ENCODE measurements at places on chromosomes 5 and 9.

DNA sequence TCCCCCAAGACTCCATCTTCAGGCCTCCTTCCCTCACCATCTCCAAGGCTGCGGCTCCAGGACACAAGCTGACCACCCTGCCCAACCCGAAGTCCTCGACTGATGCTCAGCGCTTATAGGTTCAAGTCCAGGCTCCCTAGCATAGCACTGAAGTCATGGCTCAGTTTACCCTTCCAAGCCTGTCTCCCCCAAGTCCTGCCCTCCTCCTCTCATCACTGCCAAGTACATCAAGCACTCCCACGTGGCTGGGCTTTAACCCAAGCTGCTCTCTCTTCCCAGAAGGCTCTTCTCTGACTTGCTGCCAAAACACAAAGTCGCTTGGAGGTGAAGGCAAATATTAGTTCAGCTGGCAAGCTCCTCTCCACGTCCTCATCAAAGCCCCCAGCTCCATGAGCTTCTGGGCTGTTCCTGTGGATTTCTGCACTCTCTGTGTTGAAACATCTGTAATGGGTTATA, 22.1 kb upstream of the MARCHF6 start:
- DNase-seq = no peak

GRCh38 chr5:82356808-82357671, 78.9 kb upstream of the RPS23 start:
- peak; percentile 33 for DNase-seq

GRCh38 chr9:132348676-132349075, 6.1 kb downstream of the SETX start:
- DNase-seq = no peak

DNA sequence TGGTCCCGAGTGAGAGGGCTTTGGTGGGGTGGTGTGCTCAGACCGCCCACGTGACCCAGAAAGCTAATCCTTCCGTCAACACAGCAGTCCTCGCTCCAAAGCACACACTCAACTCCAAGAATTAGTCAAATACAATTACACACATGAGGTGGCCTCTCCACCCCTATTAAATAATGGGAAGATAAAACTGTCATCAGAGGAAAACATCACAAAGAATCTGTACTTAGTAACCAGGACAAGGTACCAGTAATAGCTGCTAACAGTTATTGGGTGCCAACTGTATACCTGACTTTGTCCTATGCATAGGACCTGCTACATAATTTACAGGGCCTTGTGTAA, 222.8 kb downstream of the HSPA4 start:
- no peak for DNase-seq

DNA sequence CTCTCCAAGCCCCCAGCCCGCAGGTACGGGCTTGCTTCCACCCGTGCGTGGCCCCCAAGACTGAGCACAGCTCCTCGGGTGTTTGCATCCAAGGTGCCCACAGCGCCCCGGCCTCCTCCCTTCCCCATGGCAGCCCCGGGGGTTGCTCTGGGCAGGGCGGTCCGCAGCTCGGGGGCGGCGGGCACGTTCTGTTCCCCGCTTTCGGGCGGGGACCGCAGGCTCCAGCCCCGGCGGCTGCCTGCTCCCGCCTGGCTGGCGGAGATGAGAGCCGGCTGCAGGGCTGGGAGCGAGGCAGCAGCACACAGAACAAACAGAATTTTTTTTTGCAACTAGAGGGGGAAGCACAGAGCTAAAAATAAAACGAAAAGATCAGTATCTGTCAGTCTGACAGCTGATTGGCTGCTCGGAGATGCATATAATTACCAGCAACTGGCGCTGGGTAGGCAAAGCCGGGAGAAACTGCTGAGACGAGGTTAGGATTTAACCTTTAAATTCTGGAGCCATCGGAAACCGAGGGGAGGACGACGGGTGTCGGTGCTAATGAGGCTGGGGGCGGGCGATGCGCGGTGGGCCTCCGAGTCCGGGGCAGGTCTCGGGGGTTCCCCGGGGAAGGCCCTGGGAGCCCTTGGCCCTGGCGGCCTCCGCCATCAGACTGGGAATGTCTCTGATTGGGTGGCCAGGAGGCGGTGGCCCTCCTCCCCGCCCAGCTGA, 142.7 kb upstream of the IER5L start:
- no peak for DNase-seq

GRCh38 chr9:91541734-91542133, 118.1 kb upstream of the NFIL3 start:
- no peak for DNase-seq

GRCh38 chr5:82331557-82331956, 53.4 kb upstream of the RPS23 start:
- DNase-seq = no peak

DNA sequence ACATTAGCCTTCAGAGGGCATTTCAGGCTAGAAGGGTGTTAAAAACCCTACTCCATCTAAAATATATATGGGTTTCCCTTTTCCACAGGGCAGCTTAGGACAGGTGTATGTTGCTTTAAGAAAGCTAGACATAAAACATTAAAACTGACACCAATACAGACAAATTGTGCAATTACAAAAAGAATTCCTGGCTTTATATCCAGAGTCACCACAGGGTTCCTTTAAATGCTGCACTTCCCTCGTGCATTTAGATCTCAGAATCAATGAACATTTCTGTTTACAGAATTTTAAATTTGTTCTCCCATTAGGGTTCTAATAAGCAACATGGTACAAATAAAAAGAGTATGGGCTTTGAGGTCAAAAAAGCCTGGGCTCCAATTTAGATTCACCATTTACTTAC, 170.2 kb downstream of the MAPKAP1 start:
- no peak for DNase-seq

DNA sequence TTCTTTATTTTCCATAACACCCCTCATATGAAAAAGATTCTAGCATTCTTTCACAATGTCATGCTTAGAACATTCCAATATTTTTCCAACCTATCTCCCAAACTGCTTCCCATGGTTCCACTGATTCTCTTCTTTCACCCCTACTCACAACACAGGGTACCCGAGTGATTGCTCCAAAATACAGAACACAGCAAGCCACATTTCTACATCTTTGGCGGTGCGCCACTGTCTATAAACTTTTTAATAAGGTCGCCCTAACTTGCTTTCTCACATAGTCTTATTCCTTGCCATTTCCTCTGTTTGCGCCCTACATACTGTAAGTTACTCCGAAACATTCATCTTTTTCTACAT, 517.1 kb downstream of the RAB3C start:
- no peak for DNase-seq

DNA sequence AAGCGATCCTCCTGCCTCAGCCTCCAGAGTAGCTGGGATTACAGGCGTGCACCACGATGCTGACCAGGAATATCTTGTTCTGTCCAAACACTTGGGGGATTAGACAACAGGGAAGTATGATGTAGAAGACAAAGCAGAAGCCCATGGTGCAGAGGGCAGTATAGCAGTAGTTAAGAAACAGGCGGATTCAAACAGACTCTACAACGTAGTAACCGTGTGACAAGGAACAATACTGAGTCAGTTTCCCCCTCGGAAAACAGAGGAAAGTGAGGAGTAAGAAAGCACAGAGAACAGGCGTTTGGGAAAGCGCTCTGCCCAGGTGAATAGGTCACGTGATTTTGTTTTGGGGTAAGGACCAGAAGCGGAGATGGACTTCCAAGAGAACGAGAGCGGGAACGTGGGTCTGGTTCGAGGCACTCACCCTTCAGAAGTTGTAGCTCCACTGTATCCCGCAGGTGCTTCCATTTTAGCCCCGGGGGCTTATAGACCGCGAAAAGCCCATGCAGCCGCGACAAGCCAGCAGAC, 306 bp downstream of the TRUB2 start:
- no peak for DNase-seq

DNA sequence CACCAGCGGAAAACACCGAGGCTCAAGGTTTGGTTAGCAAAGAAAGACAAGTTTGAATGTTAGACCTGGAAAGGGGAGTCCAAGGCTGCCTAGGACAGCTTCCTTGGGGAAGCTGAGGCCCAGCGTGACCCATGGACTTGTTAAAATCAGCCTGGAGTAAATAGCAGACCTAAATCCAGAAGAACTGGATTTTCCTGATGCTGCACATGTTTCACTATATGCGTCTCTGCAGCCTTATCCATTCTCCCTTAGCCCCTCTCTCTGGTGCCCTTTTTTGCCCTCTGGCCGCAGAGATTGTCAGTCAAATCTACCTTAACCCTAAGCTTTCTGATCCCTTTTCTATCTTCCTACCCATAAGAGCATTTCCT, 119.9 kb downstream of the NTRK2 start:
- no peak for DNase-seq

- DNase-seq = no peak
Observed at GRCh38 chr5:59496524-59497134, 396.9 kb downstream of the PDE4D start.

GRCh38 chr9:110114086-110114858, 93.7 kb downstream of the C9orf152 start:
- no peak for DNase-seq

DNA sequence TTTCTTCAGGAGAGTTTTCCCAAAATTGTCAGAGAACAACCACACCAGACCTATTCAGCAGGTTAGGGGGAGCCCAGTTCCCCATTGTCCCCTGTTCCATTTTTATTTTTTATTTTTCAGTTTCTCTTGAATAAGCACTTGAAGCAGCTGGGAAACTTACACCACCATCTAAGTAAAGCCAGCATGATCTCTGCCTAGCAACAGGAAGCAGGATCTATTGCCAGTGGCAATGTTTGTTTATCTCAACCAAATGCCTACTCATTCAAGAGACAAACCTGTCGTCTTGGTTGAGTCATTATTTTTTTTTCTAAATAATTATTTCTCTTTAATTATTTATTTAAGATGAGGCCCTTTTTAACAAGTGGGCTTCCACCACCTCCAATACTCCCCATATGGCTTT, 379.3 kb downstream of the PLK2 start:
- no peak for DNase-seq

GRCh38 chr5:179321206-179321987, 23.9 kb downstream of the ADAMTS2 start:
- no peak for DNase-seq

Measured in esophagus squamous epithelium (tissue), 5 donors.